Right renal pelvis (tissue), 4 donors: ENCODE measurements at places on chromosomes 3 and 15. TPM values are rescaled to one million over a fixed set of nuclear protein-coding genes. Genes with fewer than 3 reads are reported as not detected.

The ZNF860 gene
- 2.7 TPM for polyA plus RNA-seq

The FEZF2 gene
- not detected for polyA plus RNA-seq

- no peak for DNase-seq
Observed at GRCh38 chr3:128297401-128298138, 144.3 kb downstream of the EEFSEC start.

The FBXW12 gene
- polyA plus RNA-seq = 0.33 TPM

DNA sequence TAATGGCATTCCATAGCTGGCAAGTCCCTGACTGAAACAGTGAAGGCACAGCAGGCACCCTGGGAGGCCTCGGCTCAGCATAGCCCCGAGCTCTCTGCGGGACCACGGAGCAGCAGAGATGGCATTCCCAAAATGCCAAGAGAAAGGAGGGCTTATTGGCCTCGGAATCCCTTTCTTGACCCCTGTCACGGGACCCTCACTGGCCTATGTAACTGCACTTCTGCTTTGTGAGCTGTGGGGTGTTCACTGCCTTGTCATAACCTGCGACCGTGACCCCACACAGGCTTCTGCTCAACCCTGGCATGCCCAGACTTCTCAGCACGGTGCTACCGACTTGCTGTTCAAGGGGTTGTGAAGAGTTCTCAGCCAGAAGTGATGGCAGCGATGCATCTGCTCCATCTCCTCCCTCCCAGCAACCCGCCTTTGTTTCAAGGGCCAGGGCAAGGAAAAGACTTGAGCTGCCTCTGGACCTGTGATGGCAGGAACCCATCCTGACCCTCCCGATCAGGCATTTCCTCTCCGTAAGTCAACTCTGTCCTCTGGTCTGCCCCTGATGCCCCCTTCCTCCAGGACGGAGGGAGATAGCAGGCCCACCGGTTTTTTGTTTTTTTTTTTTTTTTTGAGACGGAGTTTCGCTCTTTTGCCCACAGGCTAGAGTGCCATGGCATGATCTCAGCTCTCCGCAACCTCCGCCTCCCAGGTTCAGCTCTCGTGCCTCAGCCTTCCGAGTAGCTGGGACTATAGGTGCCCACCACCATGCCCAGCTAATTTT lies 30.5 kb downstream of the EHD4 start:
- no peak for DNase-seq

GRCh38 chr3:27591312-27592210 lies 107.4 kb upstream of the SLC4A7 start:
- no peak for DNase-seq

DNA sequence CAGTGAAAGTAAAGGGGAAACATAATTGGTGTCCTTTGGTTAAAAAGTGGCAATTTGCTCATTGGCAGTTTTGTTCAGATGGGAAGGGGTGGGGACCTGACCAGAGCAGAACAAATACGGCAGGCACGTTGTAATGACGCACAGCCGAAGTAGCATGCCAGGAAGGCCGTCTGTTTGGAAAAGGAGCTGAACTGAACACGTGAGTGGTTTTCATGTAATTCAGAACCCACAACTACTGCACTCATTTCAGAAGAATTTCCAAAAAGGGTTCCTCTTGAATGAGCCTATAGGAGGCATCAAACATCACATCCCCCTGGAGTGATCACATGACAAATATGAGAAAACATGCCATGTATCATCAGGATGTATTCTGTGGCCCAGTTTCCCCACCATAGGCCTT lies 42.9 kb upstream of the LMCD1 start:
- no peak for DNase-seq

DNA sequence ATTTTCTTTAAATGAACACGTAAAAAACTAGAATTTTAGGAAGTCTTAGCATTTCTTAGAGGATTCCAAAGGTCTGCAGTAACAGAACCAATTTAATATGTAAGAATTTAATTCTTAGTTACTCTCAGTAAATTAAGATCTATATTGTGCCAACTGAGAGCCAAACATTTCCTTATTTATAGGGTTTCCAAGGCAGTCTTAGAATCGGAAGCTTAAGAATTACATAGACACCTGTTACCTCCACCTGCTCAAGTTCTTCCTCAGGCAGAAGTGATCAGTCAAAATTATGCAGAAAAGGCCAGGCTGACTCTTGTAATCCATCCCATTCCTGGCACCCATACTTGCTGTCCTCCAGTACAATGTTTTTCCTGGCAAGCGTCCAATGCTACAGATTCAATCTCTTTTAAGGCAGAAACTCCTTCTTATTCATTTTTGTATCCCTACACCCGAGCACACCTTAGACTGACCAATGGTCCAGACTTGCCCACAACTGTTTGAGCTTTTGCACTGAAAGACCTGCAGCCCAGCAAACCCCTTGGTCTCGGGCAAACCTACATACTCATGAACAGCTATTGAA lies 64.3 kb downstream of the NCEH1 start:
- no peak for DNase-seq

The ECE2 gene
- polyA plus RNA-seq = not detected

DNA sequence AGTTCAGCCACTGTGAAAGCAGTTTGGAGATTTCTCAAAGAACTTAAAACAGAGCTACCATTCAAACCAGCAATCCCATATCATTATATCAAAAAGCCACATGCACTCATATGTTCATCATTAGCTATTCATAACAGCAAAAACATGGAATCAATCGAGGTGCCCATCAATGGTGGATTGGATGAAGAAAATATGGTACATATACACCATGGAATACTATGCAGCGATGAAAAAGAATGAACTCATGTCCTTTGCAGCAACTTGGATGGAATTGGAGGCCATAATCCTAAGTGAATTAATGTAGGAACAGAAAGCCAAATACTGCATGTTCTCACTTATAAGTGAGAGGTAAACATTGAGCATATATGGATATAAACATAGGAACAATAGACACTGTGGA lies 32.1 kb downstream of the IMPG2 start:
- DNase-seq = no peak

DNA sequence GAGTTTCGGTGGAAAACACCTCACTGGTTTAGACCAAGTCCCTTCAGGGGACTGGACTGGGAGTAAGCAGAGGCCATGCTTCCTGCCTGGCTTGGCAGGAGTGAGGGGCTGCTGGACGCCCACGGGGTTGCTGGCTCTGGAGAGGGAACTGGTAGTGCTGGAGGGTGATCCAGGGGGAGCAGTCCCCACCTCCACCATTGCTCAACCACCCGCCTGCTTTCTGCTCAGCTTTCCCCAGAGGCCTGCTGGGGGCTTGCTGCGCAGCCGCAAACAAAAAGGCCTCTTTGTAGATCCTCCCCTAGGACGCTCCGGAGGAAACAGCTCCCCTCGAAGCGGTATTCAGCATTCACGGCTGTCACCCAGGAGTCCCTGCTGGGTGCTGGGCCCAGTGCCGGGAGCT lies 33.5 kb downstream of the EBLN2 start:
- no peak for DNase-seq

- DNase-seq = no peak
Observed at GRCh38 chr15:65275104-65275727, 11.5 kb downstream of the PARP16 start.

GRCh38 chr3:45566951-45567411 lies 27.6 kb upstream of the LIMD1 start:
- DNase-seq = no peak
